ENCODE measurements at places on chromosomes 3 and 15.

DNA sequence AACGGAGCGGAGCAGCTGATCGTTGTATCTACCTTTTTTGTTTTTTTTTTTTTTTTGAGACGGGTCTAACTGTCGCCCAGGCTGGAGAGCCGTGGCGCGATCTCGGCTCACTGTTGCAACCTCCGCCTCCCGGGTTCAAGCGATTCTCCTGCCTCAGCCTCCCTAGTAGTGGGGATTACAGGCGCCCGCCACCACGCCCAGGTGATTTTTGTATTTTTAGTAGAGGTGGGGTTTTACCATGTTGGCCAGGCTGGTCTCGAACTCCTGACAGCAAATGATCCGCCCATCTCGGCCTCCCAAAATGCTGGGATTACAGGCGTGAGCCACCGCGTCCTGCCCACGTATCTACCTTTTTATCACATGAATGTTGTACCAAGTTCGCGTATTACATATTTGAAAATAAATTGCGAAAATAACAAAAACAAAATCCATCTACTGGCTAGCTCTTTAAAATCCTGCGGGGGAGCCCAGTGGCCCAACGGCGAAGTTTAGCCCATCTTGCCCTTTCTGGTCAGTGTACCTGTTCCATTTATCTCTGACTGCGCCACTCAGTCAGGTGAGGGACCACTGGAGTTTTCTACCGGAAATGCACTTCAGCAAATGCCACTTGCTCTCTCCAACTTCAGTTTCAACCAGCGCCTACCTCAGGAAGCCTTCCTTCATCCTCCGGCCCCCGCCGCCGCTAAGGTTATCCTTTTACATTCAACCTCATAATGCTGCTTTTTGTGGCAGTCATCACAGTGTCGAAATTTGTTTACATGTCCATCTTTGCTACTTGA lies 1.2 kb upstream of the EIF3J start:
- peak; percentile 60 for DNase-seq

GRCh38 chr3:55615039-55615693 lies 128.1 kb upstream of the WNT5A start:
- no peak for DNase-seq

- no peak for DNase-seq
Measured at GRCh38 chr15:57333487-57333886, 42.8 kb upstream of the CGNL1 start.

DNA sequence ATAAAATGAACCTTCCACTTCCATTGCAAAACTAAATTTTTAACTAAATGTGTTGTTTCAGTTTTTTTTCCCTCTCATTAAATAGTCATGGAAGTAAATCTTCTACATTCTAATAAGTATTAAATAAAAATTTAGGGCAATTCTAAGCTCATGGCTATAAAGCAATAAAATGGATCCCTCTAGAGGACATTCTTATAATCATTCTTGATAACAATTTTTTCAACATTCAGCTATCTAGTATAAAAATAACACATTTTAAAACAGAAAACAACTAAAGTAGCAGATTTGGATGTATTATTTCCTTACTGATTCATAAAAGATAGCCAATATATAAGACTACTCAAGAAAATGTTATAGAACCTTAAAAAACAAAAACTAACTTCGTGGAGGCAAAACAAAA lies 393.1 kb downstream of the PLOD2 start:
- no peak for DNase-seq

DNA sequence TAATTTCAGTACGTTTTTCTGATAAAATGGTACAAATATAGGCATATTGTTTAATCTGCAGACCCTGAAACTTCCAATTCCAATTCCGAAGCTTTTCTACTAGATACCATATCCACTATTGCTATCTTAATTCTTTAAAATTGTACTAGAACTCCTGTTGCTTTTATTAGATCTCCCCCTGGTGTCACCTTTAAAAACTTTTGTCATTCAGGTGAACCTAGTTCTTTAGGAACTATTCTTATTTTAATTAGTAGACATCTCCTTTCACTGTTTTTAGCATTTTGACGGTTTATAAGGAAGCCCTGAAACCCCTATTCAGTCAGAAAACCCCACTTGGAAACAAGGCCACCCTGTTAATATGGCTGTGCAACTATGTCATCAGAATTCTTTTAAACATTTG lies 22.3 kb downstream of the C2CD4B start:
- DNase-seq: no peak

DNA sequence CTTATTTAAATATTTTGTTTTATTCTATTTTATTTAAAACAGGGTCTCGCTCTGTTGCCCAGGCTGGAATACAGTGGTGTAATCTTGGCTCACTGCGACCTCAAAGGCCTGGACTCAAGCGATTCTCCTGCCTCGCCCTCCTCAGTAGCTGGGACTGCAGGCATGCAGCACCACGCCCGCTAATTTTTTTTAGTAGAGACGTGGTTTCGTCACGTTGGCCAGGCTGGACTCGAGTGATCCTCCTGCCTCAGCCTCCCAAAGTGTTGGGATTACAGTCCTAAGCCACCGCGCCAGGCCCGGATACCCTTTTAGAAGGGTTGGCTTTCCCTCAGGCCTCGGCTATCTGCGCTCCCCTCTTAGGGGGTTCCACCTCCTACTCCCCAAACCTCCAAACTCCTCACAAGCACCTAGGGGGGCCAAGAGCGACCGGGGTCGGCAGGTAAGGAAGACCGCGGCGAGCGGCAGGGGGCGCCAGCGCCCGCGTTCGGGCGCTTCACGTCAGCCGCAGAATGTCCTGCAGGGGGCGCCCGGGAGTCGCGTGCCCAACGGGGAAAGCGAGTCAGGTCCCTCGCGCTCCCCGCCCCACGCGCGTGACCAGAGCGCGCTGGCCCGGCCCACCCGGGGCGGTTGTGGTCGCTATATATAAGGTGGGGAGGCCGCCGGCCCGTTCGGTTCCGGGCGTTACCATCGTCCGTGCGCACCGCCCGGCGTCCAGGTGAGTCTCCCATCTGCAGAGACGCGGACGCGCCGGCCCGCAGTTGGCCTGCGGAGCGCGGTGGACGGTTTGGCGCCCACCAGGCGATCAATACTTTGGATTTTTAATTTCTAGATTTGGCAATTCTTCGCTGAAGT lies 51.8 kb upstream of the GATM start:
- peak; percentile 93 for DNase-seq

DNA sequence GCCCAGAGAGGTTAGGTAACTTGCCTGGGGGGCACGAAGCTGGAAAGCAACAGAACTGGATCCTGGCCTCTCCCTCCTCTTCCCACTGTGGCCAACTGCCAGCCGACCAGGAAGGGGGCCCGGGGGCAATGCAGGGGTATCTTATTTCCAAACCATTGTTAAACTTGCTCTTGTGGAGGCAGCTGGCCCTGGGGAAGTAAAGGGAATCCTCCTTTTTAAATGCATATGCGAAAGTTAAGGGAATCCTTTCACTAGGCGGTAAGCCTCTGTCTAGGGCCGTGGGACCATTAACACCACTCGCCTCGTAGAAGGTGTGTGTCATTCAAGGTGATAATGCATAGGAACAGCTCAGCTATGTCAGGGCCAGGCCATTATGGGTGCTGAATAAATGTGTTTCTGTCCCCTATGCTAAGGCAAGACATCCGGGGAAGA lies 68.6 kb downstream of the ST6GAL1 start:
- DNase-seq: no peak

DNA sequence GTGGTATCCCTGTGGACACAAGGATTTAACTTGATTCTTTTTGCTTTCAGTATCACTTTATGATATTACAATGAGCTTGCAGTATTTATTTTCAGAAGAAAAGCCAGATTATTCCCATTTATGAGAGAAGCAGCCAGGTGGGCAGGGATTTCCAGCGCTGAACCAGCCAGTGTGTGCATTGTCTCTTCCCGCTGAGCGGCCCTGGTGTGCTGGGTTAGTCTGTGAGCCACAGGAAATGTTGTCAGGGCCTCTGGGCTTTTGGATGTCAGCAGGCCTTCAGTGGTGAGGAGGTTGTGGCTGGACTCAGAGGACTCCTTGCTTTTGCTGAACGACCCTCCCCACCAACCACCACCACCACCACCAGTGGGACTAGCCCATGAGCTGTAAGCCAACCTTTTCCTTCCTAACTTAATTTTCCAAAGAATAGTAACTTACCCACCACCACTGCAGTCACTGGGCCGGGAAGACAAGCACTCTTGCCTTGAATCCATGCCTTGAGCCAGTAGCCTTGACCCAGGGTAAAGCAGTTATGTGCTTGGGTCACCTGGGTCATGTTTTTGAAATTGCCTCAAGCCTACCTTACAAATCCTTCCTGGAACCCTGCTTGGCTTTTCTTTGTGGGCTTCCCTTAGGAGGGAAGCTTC lies 33.1 kb downstream of the FLNB start:
- no peak for DNase-seq

- DNase-seq: peak; percentile 43
Measured at GRCh38 chr15:63043335-63044076, 959 bp downstream of the TPM1 start.

DNA sequence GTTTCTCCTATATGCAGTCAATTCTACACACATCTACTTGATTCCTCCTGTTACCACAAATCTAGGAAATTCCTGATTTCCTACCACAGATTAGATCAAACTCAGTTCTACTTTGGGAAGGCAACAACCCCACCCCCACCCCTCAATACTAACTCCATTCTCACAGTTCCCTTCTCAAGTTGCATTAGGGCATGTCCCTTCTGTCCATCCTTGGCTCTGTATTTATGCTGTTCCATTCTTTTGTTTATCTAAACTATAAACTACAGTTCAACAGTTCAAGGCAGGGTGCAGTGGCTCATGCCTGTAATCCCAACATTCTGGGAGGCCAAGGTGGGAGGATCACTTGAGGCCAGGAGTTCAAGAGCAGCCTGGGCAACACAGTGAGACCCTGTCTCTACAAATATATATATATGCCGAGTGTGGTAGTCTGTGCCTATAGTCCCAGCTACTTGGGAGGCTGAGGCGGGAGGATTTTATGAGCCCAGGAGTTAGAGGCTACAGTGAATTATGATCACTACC lies 25.2 kb upstream of the IMPDH2 start:
- no peak for DNase-seq

- DNase-seq: no peak
Measured at GRCh38 chr3:10956986-10957385, 35.6 kb upstream of the SLC6A1 start.

DNA sequence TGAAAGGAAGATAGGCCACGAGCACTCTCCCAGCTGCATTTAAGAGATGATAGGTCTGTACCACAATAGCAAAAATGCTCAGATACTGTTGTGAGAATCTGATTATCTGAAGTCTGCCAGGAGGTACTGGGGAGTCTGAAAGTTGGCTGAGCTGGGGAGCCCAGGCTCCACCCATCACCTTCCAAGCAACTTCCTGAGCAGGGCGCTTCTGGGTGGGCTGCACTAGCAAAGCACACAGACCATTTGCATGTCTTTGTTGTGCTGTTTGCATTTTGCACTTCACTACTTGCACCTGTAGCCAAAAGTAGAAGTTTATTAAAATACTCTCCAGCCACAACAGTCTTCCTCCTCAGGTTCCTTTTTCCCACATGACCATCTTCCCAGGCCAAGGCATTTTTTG lies 133.2 kb downstream of the ALDH1A2 start:
- no peak for DNase-seq

DNA sequence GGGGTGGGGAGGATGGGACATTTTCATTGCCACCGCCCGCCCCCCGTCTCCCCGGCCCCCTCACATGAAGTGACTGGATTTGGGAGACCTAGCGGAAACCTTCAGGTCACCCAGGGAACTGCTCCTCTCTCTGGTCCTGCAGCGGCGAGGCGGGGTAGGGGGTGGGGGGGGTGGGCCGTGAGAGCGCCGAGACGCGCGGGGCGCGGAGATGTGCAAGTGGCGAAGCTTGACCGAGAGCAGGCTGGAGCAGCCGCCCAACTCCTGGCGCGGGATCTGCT lies 712 bp upstream of the MME start:
- DNase-seq: no peak

DNA sequence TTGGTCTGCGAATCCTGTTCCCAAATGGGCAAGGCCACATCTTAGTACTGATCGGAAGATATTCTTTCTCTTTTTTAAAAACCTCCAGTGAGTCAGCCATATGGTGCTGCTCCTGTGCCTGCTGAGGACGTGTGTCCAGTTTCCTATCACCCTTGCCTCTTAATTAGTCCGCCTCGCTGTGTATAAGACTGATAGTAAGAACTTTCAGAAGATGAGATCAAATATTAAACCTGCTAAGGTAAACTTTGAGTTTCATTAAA lies 612 bp downstream of the UBA5 start:
- DNase-seq: no peak

DNA sequence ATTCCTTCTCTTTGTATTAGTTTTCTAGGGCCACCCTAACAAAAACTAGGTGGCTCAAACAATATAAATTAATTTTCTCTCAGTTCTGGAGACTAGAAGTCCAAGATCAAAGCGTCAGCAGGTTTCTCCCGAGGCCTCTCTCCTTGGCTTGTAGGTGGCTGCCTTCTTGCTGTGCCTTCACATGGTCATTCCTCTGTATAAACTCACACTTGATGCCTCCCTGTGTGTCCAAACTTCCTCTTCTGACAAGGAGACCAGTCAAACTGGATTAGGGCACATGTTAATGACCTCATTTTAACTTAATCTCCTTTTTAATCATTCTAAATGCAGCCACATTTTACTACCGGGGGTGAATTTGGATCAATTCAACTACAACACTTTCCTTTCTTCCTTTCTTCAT lies 691.1 kb downstream of the DIPK2A start:
- DNase-seq: no peak

- DNase-seq: peak; percentile 65
Measured at GRCh38 chr3:196219194-196219969, 3.0 kb downstream of the SLC51A start.

GRCh38 chr3:141150081-141150830 lies 81.4 kb upstream of the PXYLP1 start:
- no peak for DNase-seq

DNA sequence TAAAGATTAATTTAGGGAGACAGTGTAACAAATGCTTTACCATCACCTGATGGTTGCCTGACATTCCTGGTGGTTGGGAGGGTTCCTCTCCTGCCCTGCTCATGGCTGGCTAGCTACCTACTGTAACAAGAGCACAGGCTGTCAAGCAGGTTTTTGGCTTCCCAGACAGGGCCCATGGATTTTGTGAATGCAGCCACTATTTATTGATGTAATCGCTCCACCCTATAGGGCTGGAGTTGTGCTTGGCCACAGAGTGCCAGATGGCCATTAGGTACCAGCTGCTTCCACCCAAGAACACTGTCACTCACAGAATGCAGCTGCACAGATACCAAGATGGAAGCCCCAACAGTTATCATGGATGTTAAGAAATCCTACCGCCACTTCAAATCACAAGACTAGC lies 31.0 kb upstream of the KLHL25 start:
- no peak for DNase-seq

- DNase-seq: no peak
Measured at GRCh38 chr3:115713284-115713683, 90.0 kb downstream of the GAP43 start.

- no peak for DNase-seq
Measured at GRCh38 chr3:64743156-64743886, 55.5 kb upstream of the ADAMTS9 start.

GRCh38 chr15:40250771-40251483 lies 12.1 kb downstream of the PAK6 start:
- no peak for DNase-seq

GRCh38 chr3:58068122-58068809 lies 60.0 kb downstream of the FLNB start:
- DNase-seq: no peak

GRCh38 chr15:65275728-65276126 lies 11.0 kb downstream of the PARP16 start:
- no peak for DNase-seq

- DNase-seq: no peak
Measured at GRCh38 chr15:48426941-48427340, 95.7 kb downstream of the DUT start.
